Midbrain (tissue), 1 donor: ENCODE measurements at places on chromosomes 5 and 9.
A peak's percentile ranks its signal among the peaks of the same experiment; 100 is the strongest.

DNA sequence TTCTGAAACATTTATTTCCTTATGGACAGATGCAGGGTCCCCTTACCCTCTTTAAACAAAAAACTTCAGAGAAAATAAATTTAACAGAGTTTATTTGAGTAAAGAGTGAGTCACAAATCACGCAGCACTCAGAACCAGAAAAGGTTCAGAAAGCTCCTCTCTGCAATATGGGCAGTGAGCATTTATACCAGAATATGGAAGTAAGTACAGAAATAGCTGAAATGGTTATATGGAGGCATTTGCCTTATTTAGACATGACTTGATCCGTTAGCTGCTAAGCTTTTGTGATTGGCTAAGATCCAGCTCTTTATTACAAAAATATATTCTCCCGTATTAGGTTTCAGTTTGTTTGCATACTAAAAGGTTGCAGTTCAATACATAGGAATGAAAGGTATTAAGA lies 1554.1 kb downstream of the EFNA5 start:
- no peak for DNase-seq

GRCh38 chr5:147509710-147510651 lies at the start of gene DPYSL3:
Gene DPYSL3 (minus strand): TSS chr5:147510068. CDS start chr5:147509858, 210 bp downstream.
- DNase-seq, result peak; percentile 73

DNA sequence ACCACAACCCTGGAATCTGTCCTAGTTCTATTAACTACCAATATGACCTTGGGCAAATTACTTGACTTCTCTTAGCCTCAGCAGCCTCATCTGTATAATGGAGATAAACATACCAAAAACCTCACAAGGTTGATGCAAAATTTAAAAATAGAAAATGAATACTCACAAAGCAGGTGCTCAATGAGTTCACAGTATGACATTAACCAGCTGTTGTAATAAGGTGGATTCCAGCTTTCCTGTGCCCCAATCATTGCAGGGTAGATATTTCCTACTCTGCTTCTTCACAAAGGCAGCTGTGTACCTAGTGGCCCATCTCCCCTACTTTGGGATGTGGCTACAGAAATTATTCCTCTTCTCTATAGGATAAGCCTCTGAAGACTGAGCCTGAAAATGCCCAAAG lies 8.8 kb downstream of the HTR4 start:
- DNase-seq, result no peak

GRCh38 chr5:150333400-150333799 lies 24.1 kb upstream of the TCOF1 start:
- DNase-seq, result peak; percentile 56

DNA sequence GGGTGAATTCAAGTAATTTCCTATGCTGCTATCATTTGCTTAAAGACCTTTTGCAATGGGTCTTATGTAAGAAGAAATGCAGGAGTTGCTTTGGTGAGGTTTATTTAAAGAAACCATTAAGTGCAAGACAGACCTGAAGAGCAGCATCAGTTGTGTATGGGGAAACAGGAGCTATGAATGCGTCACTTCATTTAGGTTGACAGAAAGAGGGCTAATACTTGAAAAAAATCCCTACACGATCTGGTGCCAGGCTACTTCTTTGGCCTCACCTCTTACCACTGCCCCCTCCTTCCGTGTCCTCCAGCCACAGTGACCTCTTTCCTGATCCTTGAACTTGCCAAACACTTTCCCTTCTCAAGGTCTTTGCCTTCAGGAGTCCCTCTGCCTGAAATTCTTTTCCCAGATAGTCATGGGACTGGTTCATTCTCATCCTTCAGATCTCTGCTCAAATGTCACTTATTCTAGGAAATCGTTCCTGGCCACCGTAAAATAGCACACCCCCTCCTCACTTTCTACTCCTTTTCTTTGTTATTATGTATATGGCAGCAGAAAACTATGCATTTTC lies 1.4 kb upstream of the JAK2 start:
- no peak for DNase-seq

GRCh38 chr9:35797311-35798109 lies 6.1 kb downstream of the NPR2 start:
- no peak for DNase-seq

DNA sequence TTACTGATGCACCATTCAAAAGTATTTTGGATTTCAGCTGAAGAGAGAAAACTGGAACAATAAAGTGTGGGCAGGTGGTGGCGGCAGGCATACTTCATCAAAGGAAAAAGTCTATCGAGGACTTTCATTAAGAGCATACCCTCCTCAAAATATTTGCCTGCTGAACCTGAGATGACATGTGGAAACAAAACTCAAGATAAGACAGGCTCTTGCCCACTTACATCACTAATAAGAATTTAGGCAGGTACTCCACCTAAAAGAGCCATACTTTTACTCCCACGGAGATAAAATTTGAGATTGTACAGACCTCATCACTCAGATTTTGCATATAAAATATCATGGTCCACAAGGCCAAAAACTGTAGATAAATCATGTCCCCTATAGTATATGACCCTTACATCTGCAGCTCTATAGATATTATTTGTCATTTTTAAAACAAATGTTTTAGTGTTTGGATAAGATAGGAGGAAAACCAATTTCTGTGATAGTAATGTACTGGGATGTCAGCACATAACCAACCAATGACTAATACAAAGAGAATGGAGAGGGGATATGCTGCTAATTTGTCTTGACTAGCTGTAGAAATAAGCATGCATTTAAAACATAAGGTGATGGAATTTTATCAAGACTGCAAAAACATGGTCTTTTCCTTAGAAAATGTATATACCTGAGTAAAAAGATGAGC lies 730.6 kb upstream of the ZNF608 start:
- DNase-seq, result no peak

GRCh38 chr9:88773627-88774244 lies 217.5 kb upstream of the S1PR3 start:
- DNase-seq, result no peak

- DNase-seq, result peak; percentile 87
Measured at GRCh38 chr5:125484742-125485641, 738.6 kb upstream of the ZNF608 start.

GRCh38 chr5:169354263-169354662 lies 53.3 kb upstream of the SLIT3 start:
- DNase-seq, result no peak

DNA sequence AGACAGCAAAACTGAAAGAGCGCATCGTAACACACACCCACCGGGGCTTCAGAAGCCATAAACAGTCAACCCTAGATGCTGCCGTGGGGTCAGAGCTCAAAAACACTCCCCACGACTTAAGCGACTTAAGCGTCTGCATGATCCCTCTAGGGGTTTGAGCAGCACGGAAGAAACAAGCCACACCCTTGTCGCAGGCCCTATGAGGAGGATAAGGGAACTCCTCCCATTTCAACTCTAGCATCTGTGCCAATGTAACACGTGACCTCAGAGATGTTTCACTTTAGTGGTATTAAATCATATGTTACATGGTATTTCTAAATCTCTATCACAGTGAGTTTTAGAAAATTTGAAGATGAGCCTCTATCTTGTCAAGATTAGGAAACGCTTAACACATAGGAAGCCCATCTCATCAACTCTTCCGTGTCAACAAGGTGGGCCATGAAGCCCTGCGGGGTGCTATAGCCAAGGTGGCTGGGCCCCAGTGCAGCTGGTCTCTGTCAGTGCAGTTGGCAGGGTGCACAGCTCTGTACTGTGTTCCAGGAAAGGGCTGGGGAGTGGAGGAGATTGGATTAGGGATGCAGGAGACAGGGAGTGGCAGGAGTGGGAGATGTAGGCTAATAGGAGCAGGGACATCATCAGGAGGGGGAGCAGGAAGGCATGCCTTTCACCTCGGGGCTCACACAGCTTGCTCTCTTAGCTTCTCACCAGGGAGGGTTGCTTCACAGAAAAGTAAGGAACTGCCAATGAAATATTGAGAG lies 33.1 kb downstream of the ZCCHC9 start:
- DNase-seq, result no peak

- no peak for DNase-seq
Measured at GRCh38 chr5:31390256-31390655, 141.6 kb downstream of the DROSHA start.

- no peak for DNase-seq
Measured at GRCh38 chr5:57986761-57987341, 473.0 kb downstream of the PLK2 start.

- DNase-seq, result peak; percentile 40
Measured at GRCh38 chr5:76641514-76642120, 18.4 kb upstream of the F2RL2 start.

- no peak for DNase-seq
Measured at GRCh38 chr5:133994990-133995333, 9.8 kb downstream of the VDAC1 start.

DNA sequence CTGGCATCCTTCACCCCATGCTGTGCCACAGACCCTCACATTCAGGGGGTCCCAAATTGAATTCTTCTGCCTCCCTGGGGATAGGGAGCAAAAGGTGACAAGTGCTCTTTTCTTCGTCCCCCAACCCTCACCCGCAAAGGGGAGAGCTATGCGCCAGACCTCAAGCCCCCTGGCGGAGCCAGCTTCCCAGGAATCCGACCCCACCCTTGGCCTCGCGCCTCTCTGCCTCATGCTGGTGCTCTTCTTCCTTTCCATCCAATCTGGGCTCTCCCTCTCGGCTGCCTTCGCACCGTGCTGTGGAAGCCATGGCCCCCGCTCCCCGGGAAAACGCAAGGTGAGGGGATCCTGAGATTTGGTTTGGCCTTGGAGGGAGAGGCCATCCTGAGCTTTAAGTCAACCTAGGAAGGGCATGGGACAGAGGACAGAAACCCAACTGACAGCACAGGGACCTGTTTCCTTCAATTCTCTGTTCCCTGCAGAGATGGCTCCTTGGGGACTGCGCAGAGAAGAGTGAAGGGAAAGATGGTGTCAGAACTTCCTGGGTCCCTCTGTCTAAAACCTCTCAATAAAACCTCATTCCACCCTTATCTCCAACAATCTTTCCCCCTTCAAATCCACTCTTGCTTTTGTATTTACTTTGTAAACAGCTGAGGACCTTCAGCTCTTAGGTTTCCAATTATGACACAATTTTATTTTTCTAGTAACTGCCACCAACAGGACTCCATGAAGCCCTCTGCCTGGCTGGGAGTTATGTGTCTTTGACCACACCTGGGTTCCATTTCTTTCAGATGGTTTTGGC lies 36.3 kb upstream of the CRB2 start:
- no peak for DNase-seq

- DNase-seq, result peak; percentile 96
Measured at GRCh38 chr9:75890472-75891276, at the start of gene PCSK5. Gene PCSK5 (plus strand): TSS chr9:75890673. CDS start chr9:75891182, 509 bp downstream.

GRCh38 chr5:107216587-107216986 lies 454.1 kb downstream of the EFNA5 start:
- DNase-seq, result no peak

- no peak for DNase-seq
Measured at GRCh38 chr5:149438281-149438680, 59.2 kb upstream of the IL17B start.

DNA sequence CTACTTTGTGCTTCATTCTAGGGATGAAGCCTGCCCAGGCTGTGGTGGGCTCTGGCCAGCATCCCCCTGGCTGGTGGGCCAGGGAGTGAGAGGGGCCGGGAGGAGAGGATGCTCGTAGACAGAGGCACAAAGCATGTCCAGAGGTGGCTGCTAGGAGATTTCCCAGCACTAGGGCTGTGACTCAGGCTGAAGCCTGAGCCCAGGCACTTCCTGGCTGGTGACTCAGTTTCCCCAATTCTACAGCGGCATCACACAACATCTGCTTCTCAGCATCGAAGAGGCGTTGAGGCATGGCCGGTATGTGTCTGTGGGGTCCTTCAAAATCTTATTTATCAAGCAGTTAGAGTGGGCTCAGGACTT lies 55.6 kb downstream of the DUSP1 start:
- DNase-seq, result no peak

GRCh38 chr9:13175732-13176131 lies 103.8 kb downstream of the MPDZ start:
- DNase-seq, result no peak

GRCh38 chr5:57482671-57483106 lies at the start of gene ACTBL2:
Gene ACTBL2 (minus strand): TSS chr5:57482811. CDS start chr5:57482707, 104 bp downstream.
- no peak for DNase-seq

DNA sequence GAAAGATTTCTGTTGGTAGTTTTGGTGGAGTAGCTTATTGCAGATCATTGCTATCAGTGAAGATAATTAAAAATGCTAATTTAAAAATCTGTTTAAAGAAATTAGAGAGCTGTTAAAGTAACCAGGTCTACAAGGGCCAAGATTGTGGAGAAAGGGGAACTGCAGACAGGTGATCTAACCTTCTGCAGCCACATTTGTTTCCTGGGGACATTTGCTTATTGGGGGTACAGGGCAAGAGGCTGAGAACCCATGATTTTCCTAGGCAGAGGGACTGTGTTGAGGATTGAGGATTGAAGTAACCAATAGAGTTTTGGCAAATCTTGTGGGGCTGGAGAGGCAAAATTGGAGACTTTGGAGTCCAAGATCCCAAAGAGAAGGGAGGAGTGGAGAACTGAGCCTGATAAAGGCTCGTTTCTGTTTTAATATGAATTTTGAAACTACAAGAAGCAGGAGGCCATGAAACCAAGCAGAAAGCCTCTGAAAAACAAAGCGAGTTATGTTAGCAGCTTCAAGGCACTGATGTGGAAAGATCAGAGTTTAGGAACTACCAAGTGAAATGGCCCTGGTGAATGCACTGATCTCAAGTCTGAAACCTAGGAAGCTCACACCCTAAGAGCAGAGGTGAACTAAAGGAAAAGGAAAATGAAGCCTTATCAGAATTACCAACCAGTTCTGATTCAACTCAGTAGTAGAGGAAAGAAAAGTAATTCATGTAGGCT lies 219.8 kb upstream of the C9orf72 start:
- DNase-seq, result no peak

- no peak for DNase-seq
Measured at GRCh38 chr5:57932761-57933160, 450.1 kb upstream of the ACTBL2 start.

DNA sequence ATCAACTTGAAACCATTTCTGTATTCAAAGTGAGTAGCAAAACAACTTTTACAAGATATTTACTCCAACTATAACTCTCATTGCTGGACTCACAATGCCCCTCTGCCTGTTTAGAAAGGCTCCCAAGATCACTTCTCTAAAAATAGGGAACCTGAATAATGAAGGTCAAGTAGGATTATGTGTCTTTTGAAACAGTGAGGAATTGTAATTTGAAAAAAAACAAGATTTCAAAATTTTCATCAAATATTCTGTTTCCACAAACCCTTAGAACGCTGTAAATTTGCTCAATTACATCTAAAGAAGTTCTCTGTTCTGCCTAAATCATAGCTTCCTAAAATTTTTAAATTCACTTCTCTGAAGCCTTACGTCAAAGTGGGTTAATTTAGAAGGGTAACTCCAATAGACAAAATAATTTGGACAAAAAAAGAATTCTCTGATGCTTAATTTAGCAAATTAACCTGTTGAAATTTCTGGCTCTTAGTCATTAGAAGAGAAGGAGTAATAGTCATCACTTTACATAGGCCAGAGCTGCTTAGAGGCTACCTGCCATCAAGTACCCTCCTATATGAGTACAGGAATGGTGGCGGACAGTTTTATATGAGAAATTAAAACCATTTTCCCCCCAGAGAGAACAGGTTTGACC lies 4.0 kb downstream of the ELL2 start:
- DNase-seq, result no peak

GRCh38 chr9:118975736-118976135 lies 393.5 kb downstream of the BRINP1 start:
- no peak for DNase-seq

- DNase-seq, result no peak
Measured at GRCh38 chr5:99721506-99721905, 792.7 kb upstream of the CHD1 start.

- DNase-seq, result no peak
Measured at GRCh38 chr9:118276784-118277183, 572.6 kb downstream of the TLR4 start.

- DNase-seq, result no peak
Measured at GRCh38 chr5:134427540-134428041, 15.9 kb upstream of the CDKN2AIPNL start.
